ENCODE measurements at places on chromosomes 16 and 17.

DNA sequence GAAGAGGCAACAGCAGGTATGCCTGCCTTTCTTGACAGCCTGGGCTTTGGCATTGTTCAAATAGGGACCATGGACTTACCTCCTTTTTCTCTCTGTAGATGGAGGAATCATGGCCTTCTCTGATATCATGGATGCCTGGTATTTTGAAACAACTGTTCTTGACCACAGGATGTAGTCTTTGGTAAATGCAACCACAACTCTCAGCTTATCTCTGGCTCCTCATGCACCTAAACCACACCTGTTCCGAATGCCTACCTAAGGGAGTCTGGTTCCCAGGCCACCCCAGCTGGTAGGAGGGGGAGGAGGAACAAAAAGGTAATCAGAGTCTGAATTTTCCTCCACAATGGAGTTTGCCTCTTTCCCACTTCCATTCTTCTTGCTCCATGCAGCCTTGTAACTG, 18.8 kb downstream of the CDK5RAP3 start:
- DNase-seq, result no peak

- no peak for DNase-seq
These were observed 192.6 kb upstream of the KIF2B start for GRCh38 chr17:53630115-53630514.

- no peak for DNase-seq
These were observed 17.9 kb upstream of the SMIM5 start for GRCh38 chr17:75615301-75615700.

DNA sequence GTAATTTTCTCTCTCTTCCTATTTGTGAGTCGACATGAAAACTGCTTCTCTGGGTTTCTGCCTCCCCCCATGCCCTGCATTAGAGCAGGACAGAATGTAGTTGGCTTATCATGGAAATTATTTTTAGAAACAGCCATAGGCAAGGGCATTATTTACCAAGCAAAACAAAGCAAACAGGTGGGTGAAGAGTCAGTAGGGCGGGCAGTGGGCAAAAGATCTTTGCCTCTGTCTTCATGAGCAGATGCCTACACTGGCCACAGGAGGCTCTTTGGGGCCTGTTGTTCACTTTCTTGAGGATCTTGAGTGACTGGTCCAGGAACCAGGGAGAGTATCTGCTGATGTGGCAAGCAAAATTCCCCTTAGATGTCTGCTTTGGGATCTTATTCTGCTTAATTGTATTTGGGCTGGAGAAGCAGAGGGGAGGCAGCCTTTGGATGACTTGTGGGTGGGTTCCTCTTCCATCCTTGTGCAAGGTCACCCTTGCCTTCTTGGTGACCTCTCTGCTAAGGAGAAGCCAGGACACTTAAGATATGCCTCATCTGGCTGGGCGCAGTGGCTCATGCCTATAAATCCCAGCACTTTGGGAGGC, 42.5 kb upstream of the CLEC19A start:
- no peak for DNase-seq

DNA sequence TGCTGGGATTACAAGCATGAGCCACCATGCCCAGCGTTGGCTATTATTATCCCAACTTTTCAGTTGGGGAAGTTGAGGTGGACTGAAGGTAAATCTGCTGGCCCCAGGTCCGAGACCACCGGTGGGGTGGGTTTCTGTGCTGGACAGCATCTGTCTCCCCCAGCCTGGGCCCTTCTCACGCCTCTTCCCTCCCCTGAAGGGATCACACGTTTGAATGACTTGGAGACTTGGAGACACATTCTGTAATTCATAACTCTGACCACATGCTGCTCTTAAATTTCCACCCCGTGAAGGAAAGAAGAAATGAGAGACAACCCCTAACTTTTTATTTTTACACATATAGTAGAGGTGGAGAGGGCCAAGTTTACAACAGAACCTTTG, 109.8 kb downstream of the MSI2 start:
- DNase-seq, result no peak

DNA sequence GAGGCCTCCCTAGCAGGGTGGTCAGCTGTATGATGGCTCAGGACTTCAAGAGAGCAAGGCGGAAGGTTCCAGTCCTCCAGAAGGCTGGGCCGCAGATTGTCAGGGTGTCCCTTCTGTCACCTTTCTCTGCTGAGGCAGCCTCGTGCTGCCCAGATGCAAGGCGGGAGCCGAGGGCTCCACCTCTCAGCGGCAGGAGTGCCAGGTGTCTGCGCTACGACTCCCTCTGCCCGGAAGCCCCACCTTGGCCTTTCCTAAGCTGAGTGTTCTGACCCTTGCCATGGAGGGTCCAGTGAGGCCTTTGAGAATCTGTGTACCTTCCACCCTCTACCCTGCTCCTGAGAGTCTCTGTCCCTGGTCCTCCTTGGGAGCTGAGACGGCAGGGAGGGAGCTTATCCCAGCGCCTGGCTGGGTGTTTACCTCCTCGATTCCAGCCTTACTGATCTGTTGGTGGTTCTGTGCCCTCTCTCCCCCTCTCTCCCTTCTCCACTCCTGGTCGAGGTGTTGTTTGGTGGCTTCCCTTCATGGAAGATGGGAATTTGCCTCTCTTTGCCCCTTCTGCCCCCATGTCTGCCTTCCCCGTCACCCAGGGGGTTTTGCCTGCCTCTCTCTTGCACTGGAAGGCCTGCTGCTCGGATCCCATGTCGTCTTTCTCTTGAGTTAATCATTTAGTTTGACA, 2.2 kb upstream of the ZNF750 start:
- DNase-seq, result no peak

DNA sequence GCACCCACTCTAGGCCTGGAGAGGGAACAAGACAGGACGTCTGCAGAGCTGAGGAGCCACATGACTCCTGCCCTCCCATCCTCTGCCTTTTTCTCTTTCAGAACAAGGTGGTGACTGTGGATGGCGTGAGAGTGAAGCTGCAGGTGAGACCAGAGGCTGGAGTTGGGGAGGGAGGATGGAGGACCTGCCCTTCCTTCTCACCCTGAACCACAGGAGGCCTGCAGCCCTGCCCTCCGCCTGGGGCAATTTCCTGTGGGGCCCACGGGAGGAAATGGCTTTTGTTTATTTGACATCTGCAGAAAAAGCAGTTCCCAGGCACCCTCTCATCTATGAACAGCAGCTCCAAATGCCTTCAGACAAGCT, 5.1 kb downstream of the RAB37 start:
- no peak for DNase-seq

DNA sequence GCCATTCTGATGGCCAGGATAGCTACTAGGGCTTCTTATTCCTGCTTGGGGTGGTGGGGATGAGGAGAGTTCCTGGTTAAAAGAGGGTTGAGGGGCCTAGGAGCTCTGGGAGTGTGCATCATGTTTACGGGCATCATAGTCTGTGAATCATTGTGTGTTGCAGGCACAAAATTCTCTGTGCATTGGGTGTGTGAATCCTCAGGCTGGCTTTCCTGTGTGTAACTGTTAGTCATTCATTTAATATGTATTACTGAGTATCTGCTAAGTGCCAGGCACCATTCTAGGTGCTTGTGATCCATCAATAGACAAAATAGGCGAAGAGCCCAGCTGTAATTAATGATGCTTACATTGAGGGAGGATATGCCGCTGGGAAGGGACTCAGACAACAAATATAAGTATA, 5.8 kb downstream of the PPY start:
- no peak for DNase-seq

GRCh38 chr17:47376247-47376646, 52.5 kb downstream of the EFCAB13 start:
- no peak for DNase-seq

DNA sequence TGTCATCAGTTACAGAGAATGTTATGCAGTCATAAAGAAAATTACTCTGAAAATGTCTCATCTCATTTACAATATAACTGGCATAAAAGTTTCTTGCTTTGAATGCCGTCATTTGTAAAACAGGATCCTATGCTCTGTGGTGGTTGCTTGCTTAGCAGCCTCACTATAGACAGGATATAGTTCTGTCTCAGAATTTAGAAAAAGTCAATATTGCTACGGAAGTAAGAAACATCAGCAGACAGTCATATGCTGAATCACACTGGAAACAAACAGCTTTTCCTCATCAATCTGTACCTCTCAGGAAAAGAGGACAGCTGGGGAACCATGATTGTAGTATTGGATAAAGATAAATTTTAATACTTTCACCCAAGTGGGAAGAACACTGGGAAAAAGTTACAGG, 105.5 kb downstream of the MYO1D start:
- DNase-seq, result no peak

GRCh38 chr17:31371511-31372097, 19.9 kb upstream of the RAB11FIP4 start:
- no peak for DNase-seq

GRCh38 chr17:72419866-72420774, 299.3 kb downstream of the SOX9 start:
- DNase-seq, result no peak

GRCh38 chr17:66542129-66542966, 239.9 kb downstream of the PRKCA start:
- DNase-seq, result no peak

GRCh38 chr17:5115673-5116651, at the start of gene USP6:
TSS of gene USP6 (plus strand) at chr17:5116032. CDS start at chr17:5130368, 14,336 bp downstream.
- no peak for DNase-seq

DNA sequence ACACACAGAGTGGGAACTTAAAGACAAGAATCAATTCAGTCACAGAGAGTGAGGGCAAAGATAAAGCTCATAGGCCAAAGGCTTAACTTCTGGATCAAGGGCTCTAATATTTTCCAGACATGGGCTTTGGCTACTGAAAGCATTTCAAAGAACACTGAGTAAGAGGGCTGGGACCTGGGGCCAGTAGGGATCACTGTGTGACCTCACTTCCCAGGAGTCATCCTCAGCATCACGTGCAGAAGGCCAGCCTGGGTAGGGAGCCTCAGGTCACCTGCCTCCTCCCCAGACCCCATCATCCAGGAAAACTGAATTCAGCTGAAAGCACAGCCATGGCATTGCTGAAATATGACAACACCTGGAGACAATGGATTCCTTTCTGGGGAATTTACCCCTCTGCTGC, 163.5 kb downstream of the RAB11FIP4 start:
- no peak for DNase-seq

DNA sequence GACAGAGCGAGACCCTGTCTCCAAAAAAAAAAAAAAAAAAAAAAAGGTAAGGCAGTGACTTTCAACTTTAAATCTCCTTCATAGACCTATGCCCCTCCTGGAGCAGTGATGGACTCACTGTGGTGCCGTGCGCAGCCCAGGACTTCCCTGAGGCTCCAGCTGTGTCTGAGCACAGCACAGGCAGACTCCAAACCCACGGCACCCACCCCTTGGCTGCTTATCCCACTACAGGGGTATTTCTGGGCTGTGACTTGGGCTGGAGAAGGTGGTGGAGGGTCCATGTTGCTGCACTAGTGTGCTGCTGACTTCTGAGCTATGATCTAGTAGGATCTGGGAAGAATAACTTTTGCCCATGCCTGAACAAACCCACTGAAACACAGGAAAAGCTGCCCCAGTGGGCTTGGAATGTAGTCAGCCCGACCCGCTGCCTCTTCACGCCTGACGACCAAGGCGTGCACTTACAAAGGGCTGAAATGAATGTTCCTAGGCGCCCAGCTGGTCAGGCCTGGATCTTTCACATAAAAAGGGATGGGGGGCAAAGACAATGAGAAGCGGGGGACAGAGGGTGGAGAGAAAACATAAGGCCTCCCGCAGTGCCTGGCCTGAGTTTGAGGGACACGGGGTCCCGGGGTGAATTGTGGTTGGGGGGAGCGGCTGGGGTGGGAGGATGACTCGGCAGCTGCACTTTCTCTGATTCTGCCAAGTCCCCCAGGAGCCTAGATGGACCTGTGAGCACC, 83.0 kb downstream of the IRF8 start:
- no peak for DNase-seq

DNA sequence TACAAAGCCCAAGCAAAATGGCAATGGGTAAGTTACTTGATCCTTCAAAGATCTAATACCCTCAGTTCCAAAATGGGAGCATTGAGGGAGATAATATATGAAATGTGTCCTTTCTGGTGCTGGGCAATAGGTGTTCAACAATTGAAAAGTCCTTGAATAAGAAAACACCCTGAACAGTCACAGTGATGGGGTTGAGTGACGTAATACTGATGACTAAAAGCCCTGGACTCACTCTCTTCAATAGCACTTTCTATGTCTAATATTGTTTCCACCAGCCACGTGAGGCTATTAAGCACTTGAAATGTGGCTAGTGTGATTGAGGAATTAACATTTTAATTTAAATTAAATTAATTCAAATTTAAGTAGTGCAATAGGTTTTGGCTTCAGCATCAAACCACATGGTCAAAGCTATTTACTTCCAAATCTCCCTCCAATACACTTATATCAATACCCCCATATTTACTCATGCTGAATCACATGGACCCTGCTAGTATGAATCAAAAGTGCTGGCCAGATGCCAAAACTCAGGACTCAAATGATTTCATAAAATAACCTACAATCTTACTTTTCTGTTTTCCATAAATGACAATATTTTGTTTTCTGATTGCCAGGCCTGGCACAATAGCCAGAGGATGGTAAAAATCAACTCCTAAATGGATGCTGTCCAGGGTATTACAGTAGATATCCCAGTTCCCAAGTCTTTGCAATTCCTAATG, 516.2 kb downstream of the HAPSTR1 start:
- no peak for DNase-seq

- DNase-seq, result no peak
These were observed 151.3 kb downstream of the C16orf95 start for GRCh38 chr16:87165885-87166284.

- no peak for DNase-seq
These were observed 100.8 kb downstream of the IRX5 start for GRCh38 chr16:55031481-55031880.

DNA sequence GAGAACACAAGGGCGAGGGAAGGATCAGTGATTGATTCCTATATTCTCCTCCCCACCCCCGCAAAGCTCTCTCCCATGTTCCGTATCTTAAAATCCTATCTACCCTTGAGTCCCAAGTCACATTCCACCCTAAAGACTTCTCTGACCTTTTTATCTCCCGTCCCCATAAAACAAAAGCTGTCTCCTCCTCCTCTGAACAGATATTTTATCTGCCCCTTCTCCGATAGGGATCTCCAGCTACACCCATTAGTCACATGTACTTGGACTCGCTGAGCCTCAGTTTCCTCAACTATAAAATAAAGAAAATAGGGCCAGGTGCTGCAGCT, 12.8 kb downstream of the GGA2 start:
- no peak for DNase-seq

- no peak for DNase-seq
These were observed 408.1 kb downstream of the KCNJ2 start for GRCh38 chr17:70577456-70577855.

- no peak for DNase-seq
These were observed 382.2 kb upstream of the CDH5 start for GRCh38 chr16:65984296-65984695.

- no peak for DNase-seq
These were observed 16.9 kb downstream of the BLMH start for GRCh38 chr17:30274887-30275286.

All from NCI-H1105 treated with DMSO at 0.1 percent for 48 hours (cell line).